Ammon's horn (tissue), 1 donor: ENCODE measurements at places on chromosomes 7 and 10.

DNA sequence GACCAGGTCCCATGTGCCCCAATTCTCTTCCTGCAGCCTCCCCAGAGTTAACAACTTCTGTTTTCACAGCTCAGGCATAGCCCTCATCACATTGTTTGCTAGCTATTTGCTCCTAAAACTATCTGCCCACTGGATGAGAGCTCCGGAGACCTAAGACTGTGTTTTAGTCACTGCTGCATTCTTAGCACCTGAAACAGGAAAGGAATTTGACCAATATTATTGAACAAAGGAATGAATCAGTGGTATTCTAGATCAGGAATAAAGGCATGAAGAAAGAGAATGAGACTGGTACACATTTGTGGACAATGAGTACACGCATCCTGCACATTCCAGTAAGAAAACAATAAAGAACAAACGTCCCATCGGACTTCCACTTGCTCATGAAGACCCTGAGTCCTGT is 54.8 kb downstream of the PPP1R17 start:
- no peak for DNase-seq

DNA sequence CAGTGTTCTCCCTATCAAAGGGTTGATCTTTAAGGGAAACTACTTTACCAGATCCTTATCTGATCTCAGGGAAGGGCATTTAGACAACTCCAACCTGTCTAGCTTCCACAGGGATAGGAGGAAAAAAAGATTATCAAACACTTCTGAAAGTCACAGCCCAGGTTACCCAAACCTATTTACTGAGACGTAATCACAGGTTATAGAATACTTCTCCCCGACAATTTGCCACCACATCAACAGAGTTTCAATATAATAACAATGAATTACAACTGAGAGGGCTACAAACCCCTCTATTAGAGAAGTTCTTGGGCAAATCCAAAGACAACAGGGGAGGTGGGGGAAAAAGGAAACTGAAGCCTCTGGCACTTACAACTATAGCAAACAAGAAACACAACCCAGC is 26.3 kb downstream of the CFAP70 start:
- no peak for DNase-seq

DNA sequence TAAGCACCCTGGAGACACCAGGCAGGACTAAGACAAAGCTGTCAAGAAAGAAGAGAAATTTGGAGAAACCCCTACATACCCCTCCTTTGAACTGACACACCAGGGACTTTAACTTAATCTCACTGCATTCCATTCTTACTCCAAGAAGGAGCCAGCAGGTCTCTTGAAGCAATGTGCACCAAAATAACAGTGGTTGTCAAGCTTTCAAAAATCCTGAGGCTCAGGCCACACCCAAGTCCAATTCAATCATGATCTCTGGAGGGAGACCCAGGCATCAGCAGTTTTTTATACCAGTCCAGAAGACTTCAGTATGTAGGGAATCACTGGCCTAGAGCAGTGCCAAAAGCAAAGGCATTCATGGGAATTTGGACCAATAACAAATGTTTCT is 6.8 kb downstream of the SLC25A13 start:
- no peak for DNase-seq

- DNase-seq: peak; percentile 68
Observed at GRCh38 chr7:94620703-94621118, 35.2 kb downstream of the SGCE start.

DNA sequence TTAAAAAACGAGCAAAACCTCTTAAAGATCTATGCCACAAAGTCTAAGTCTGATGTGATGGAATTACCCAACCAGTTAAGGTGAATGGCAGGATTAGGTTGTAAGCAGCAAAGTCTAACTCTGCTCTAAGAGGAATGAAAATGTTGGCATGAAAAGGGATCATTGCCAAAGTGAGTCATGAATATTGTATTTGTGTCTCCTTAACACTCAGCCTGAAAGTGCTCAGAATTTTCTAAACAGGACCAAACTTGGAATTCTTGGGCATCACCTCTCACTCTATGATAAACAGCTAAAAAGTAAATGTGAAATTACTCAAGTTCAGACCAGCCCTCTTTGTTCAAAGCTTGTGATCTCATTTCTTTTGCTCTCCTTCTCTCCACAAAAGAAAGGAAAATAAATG is 27.0 kb downstream of the PPP1R3A start:
- DNase-seq: no peak

DNA sequence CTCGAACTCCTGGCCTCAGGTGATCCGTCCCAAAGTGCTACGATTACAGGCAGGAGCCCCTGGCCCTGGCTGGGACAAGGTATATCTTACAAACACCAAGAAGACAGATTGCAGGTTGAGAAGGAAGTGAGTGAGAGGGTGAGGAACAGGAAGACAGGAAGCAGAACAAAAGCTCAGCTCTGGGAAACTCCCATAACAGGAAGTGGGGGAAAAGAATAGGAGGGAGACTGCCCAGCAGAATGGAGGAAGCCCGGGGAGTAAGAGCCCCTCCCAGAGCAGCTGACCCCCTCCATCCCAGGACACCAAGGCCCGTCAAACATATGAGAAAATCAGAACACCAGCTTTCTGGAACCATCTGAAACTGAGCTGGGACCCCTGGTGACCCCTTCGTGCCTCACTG is 2.9 kb downstream of the TECPR1 start:
- no peak for DNase-seq

DNA sequence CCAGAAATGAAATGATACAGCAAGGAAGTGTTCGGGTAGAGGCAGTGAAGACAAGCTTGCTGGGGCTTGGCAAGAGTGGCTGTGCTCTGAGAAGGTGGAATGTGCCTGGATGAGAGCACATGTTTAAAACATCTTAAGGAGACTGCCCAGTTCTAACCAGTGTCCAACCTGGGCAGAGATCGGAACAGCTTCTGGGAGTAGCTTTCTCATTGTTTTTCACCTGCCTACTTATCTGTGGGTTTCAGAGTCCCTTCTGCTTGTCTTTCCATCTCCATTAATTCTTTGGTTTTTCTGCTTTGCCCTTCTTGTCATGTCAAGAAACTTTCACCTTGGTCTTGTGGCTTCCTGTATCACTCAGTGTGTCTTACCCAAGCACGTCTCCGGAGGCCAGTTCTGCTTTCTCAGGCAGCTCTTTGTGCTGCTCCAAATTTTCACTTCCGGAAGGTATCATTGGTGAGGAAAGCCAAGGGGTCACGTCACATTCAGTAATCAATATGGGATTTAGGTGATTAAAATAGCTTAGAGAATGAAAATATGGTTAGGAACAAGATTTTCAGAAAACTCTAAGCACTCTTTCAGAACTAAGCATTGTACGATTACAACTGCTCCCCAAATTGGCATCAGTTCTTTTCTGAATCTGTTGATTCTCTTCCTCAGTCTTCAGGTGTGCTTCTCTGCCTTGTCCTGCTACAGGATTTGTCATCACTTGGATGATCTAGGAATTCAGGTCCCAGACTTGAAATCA is 5.5 kb upstream of the LAMB4 start:
- DNase-seq: no peak
